ENCODE measurements at places on chromosomes 12 and 14. TPM values are rescaled to one million over a fixed set of nuclear protein-coding genes. Genes with fewer than 3 reads are reported as not detected.

MYF6 gene
- polyA plus RNA-seq = 77.4 TPM

NANOG gene
- polyA plus RNA-seq = not detected

LAG3 gene
- polyA plus RNA-seq = 0.67 TPM

DNA sequence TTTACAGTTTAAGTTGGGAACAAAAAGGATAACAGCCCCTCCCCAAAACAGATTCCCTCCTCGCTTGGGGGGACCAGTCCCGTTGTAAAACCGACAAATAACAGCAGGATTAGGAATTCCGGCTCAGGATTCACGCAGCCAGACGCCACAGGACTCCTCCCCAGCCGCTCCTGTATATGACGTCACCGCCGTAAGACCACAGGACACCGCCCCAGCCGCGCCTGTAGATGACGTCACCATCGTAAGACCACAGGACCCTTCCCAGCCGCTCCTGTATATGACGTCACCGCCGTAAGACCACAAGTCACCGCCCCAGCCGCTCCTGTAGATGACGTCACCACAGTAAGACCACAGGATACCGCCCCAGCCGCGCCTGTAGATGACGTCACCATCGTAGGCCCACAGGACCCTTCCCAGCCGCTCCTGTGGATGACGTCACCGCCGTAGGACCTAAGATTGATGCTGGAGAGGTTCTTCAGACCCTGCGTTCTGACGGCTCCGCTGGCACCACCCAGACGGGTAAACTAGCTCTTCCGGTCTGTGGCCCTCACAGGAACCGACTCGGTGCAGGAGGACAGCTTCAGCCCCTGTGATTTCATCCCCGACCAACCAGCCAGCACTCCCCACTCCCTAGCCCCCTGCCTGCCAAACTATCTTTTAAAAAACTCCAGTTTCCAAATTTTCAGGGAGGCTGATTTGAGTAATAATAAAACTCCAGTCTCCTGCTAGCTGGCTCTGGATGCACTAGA, 43.9 kb upstream of the FBRSL1 start:
- DNase-seq = peak; percentile 79

- DNase-seq = no peak
These were observed at the start of gene NKX2-1 for GRCh38 chr14:36519431-36520321. TSS of gene NKX2-1 (minus strand) at chr14:36520232. CDS start at chr14:36520129, 103 bp downstream.

DNA sequence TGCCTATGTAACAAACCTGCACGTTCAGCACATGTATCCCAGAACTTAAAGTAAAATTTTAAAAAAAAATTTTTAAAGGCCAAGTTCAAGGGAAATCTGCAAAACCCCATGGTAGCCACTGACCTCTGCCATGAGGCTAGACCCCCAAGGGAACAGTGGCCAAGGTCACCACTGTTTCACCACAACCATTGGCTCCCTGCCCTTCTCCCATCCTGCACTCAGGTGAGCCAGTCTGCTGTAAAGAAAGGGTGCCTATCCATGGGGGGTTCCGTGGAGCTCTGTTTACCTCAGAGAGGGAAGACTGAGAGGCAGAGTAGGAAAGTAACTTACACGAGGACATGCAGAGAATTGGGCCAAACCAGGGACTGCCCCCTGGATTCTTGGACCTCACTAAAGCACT, 38.6 kb downstream of the VWF start:
- no peak for DNase-seq

DNA sequence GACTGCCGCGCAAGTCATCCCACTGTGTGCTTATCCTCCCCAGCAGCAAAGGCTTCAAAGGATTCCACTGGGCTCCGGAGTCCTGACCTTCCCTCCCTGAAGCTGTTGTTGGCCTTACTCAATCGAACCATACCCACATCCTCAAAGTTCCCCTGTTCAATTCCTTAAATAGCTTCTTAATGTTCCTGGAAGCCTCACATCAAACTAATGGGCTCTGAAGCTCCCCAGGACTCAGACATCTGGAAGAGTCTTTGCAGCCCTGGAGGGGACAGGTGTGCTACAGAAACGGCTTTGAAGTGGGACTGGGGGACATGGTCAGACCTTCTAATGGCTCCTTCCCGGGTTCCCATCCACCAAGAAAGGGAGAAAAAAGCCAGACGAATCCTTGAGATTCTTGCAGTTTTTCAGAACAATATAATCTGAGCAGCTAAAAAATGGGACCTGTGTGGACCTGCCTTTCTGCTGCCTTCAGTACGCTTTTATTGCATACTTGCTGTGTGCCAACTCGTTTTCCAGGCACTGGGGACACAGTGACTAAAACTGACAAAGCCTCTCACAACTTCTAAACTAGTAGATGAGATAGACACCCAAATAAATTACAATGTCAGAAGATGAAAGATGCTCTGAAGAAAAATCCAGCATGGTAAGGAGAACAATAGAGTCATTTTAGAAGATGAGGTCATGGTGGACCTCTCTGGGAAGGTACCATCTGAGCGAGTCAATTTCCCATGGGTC, 204.5 kb downstream of the MON2 start:
- no peak for DNase-seq

DNA sequence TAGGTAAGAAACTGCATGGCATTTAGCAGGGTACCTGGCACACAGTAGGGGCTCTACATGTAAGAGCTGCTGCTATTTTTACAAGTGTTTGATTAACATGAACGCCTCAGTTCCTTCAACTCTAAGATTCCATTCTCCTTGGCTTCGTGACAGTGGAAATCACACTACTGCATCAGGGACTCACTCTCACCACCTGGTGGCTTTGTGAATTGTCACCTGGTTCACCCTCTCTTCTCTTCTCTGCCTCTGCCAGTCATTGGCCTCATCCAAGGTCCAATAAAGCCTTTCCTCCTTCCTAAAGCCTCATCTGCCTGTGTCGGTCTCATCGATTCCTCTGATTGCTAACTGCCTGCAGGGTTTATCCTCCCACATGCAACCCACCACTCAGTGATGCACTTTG, 476.4 kb downstream of the VRK1 start:
- DNase-seq = no peak

DNA sequence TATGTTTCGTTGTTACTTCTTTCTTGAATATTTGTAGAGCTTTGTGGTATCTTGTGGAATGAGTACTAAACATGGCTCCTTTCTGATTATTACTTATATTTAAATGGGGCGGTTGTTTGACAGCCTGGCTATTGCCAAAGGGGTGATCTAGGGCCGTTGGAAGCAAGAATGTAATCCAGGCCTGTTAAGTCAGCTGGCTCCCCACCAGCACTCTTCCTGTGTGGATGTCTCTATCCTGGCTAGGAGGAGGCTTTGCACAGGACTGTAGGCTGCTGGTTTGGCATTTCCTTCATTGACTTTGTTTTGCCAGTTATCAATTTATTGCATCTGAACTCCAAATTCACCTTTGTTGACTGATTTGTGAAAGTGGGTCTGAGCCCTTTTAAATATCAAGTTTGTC, 5.6 kb downstream of the FAM234B start:
- DNase-seq = no peak

GRCh38 chr12:55847603-55848291, 5.0 kb upstream of the MMP19 start:
- DNase-seq = peak; percentile 99

- peak; percentile 30 for DNase-seq
These were observed 79.2 kb downstream of the RASSF8 start for GRCh38 chr12:26037615-26038220.

- no peak for DNase-seq
These were observed 93.3 kb downstream of the ERGIC2 start for GRCh38 chr12:29287622-29288021.

- no peak for DNase-seq
These were observed 7.5 kb downstream of the RESF1 start for GRCh38 chr12:31966558-31967205.

Measured in muscle of leg (tissue), 16 donors.